ENCODE measurements at places on chromosomes 2 and 18.
A peak's percentile ranks its signal among the peaks of the same experiment; 100 is the strongest.

GRCh38 chr2:211468877-211469663 lies 912.7 kb downstream of the CPS1 start:
- H3K27me3 ChIP-seq: no peaks in the 10 kb centered on the region
- no peaks in the 10 kb centered on the region for H3K36me3 ChIP-seq
- DNase-seq: no peak
- no peak overlapping the region for H3K27ac ChIP-seq
- H3K4me3 ChIP-seq: no peak overlapping the region

DNA sequence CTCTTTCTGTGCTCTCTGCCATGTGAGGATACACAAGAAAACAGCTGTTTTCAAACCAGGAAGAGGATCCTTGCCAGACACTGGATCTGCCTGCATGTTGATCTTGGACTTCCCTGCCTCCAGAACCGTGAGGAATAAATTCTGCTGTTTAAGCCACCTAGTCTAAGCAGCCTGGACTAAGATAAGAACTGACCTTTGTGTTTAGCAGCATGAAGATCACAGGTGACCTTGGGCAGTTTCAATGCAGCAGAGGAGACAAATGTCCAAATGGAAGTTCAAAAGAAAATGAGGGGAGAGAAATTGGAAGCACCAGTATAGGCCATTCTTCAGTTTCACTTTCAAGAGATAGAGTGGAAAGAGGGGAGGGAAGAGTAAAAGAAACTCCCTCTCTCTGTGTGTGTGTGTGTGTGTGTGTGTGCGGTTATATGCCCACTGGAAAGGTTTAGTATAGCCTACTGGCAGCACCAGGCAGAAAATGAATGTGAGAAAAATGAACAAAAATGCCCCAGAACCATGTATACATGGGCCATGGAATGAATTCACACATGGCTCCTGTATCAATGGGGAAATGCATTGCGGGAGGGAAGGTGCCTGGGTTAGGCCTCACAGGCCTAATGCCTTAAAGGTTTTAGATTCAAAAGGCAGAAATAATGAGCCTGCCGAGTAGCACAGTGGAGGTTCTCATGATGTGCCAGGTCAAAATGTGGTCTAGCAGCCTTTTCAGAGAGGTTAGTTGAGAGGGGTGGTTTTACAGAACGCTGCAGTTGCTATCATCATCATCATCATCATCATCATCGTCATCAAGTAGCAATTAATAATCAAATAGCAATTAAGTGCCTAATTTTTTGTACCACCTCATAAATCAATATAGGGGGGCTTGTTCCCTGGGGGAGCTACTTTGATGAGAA lies 1.1 kb upstream of the CERS6 start:
- peaks cover 32% of the 10 kb centered on the region for H3K4me1 ChIP-seq
- H3K27ac ChIP-seq: no peak overlapping the region
- no peak overlapping the region for H3K4me3 ChIP-seq
- no peaks in the 10 kb centered on the region for H3K27me3 ChIP-seq
- peaks cover 4% of the 10 kb centered on the region for H3K36me3 ChIP-seq

DNA sequence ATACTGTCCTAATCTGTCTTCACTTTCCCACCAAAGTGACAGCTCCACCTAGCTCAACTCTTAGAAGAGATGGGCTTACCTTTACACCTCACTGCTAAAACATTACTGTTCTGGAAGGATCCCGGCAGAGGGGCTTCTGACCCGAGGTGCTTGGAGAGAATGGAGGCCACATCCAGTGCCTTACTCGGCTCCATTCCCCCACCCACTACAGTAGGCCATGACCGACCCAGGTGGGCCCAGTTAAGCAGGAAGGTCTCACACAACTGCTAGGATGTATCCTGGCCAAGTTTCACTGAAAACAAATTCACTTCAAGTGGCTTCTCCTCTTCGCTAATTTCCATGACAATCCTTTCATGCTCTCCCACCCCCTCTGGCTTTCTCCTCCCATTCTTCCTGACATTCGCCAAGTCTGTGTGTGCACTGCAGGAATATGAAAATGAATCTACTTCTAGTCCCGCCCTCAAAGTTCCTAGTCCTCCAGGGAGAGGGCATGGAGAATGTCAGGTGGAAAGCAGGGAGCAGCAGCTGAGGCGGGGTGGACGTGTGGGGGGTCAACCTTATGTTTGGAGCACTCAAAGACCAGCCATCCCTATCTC lies 11.8 kb downstream of the WIPF1 start:
- H3K4me3 ChIP-seq: no peak overlapping the region
- H3K4me1 ChIP-seq: peaks cover 81% of the 10 kb centered on the region
- DNase-seq: peak; percentile 18
- no peaks in the 10 kb centered on the region for H3K27me3 ChIP-seq
- H3K27ac ChIP-seq: peak overlapping the region; percentile 81

DNA sequence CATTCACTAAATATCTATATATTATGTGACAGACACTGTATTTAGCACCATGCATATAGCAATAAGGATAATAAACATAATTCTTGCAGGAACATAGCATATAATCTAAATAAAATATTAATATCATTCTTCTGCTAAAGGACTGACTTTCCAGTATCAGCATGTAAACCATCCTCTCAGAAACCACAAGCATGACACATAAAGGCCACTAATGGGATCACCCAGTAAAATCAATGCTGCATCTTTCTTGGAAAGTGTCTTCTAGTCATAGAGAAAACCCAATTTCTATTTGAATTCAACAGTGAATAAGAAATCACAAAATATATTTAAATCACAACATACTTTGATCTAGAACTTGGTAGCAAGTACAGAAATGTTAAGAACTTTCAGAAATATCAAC lies 5.8 kb upstream of the LRP1B start:
- DNase-seq: no peak
- H3K27me3 ChIP-seq: peaks cover under 1% of the 10 kb centered on the region
- H3K27ac ChIP-seq: no peak overlapping the region
- H3K4me1 ChIP-seq: no peaks in the 10 kb centered on the region
- H3K4me3 ChIP-seq: no peak overlapping the region
- no peaks in the 10 kb centered on the region for H3K36me3 ChIP-seq

DNA sequence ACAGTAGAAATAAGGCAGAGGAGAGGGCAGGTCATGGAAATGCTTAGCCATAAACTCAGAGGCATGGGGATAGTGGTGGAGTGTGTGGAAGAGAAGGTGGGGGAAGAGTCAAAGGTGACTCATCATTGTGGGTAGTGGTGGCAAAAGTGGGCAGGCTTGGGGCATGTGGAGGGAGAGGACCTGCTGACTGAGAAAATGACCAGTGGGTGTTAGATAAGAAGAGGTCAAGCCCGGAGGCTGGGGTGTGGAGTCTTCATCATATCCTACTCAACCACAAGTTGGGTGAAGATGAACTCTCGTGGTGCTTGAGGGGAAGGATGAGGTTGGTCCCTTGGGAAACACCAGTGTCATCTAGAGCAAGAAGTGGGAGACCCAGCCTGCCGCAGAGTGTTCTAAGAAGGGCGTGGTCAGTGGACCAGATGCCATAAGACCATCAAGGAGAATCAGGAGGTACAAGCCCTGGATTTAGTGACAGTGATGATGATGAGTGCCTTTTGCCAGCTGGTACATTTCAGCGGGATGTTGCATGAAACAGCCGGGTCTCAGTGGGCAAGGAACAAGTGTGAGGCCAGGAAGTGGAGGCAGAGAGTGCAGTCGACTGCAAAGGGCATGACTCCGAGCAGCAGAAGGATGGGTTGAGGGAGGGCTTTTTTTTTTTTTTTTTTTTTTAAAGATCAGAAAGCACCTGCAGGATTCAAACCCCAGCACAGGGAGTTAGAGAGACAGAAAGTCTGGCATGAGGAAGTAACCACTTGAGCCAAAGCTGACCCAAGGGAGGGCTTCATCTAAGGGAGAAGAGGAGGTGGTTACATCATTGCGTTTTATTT lies 122.6 kb upstream of the SPRED2 start:
- H3K4me3 ChIP-seq: no peak overlapping the region
- H3K4me1 ChIP-seq: peaks cover 11% of the 10 kb centered on the region
- H3K27me3 ChIP-seq: peaks cover 19% of the 10 kb centered on the region
- DNase-seq: no peak

DNA sequence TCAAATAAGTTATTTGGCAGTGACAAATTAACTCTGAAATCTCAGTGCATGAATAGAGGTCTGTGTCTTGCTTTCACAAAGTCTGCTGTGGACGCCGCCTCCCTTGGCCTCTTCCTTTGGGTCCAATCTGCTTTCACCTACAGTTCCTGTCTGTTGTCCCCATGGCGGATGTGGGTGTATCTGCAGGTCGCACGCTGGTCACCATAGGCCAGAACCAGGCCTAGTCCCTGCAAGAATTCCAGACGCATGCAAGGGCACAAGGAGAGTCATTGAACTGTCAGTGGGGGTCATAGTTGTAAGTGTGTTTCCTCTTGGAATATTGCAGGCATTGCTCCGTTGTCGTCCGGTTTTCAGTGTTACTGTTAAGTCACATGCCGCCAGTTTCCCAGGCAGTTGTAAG lies 7.4 kb downstream of the SOCS6 start:
- peaks cover 3% of the 10 kb centered on the region for H3K4me1 ChIP-seq
- H3K36me3 ChIP-seq: no peaks in the 10 kb centered on the region
- no peak overlapping the region for H3K4me3 ChIP-seq
- H3K27ac ChIP-seq: no peak overlapping the region

GRCh38 chr2:95345563-95346230 lies 48.5 kb downstream of the KCNIP3 start:
- H3K4me3 ChIP-seq: peak overlapping the region; percentile 71
- peaks cover 3% of the 10 kb centered on the region for H3K4me1 ChIP-seq
- DNase-seq: peak; percentile 68
- H3K27ac ChIP-seq: no peak overlapping the region

DNA sequence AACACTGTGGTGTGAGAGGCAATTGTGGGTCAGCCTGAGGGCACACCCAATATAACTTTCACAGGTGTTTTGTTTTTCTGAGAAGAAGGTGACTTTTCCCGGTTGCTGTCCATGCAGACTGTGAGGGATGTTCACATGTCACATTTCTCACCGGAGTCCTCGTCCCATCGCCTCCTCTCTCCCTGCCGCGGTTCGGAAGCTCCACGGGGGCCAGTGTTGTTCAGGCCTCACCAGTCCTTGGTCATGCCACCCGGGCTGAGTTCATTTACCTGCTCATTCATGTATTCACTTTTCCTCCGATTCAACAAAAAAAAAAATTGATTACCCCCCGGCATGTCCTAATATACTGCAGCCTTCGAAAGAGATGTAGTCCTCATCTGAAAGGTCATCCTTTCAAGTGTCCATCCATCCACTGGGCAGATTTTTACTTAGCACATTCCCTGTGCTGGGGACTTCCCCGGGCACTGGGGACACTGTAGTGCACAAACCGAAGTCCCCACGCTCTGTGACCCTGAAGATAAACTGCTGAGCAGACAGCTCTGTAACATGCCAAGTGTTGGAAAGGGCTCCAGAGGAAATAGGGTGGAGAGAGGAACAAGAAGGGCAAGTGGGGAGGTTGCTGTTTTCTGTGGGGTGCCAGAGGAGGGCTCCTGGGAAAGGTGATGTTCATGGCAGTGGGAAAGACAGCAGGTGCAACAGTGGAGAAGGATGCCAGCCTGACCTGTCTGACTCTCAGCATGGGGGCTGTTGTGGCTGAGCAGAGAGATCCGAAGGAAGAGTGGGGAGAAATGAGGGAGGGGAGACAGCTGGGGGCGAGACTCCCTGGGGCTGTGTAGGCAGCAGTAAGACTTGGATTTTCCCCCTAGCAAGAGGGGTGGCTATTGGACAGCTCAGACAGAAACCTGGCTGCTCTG lies 22.4 kb downstream of the LRRFIP1 start:
- no peak overlapping the region for H3K27ac ChIP-seq
- H3K4me1 ChIP-seq: no peaks in the 10 kb centered on the region
- DNase-seq: no peak

GRCh38 chr2:10520154-10520553 lies 72.0 kb upstream of the ODC1 start:
- no peak overlapping the region for H3K27ac ChIP-seq
- H3K4me1 ChIP-seq: no peaks in the 10 kb centered on the region
- peak; percentile 26 for DNase-seq
- H3K36me3 ChIP-seq: no peaks in the 10 kb centered on the region
- no peak overlapping the region for H3K4me3 ChIP-seq

Measured in activated CD8-positive, alpha-beta T cell treated with anti-CD3 and anti-CD28 coated beads, Interleukin-2, amount 10 ng/mL, durations not matched to agents 7 days and 5 days (primary cell).